Neural crest cell (in vitro differentiated cells): ENCODE measurements at places on chromosomes 7 and 10.
A peak's percentile ranks its signal among the peaks of the same experiment; 100 is the strongest.

GRCh38 chr7:130362251-130362816 is 17.7 kb downstream of the CPA5 start:
- H3K4me1 ChIP-seq, result peaks cover 26% of the 10 kb centered on the region
- H3K27ac ChIP-seq, result no peak overlapping the region
- H3K4me3 ChIP-seq, result no peak overlapping the region
- H3K27me3 ChIP-seq, result no peaks in the 10 kb centered on the region

GRCh38 chr7:158733775-158734494 is 29.3 kb upstream of the NCAPG2 start:
- no peak for DNase-seq
- H3K36me3 ChIP-seq, result peaks cover 16% of the 10 kb centered on the region
- no peaks in the 10 kb centered on the region for H3K27me3 ChIP-seq
- peak overlapping the region; percentile 90 for H3K27ac ChIP-seq
- H3K4me3 ChIP-seq, result no peak overlapping the region

DNA sequence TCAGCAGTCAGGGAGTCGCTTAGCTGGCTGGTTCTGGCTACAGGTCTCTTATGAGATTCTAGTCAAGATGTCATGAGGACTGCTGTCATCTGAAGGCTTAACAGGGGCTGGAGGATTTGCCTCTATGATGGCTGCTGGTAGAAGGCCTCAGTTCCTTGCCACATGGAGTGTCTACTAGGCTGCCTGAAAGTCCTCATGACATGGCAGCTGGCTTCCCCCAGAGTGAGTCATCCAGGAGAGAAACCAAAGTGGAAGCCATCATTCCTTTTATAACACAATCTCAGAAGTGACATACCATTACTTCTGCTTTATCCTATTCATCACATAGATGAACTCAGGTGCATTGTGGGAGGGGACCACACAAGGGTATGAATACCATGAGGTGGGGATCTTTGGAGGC is 75.1 kb downstream of the EXOC6 start:
- peak overlapping the region; percentile 57 for H3K27ac ChIP-seq
- DNase-seq, result no peak
- H3K27me3 ChIP-seq, result no peaks in the 10 kb centered on the region

GRCh38 chr10:2047679-2048078 is 310.4 kb upstream of the ADARB2 start:
- H3K27ac ChIP-seq, result no peak overlapping the region
- H3K4me1 ChIP-seq, result no peaks in the 10 kb centered on the region
- H3K4me3 ChIP-seq, result no peak overlapping the region
- no peak for DNase-seq
